LoVo (cell line): ENCODE measurements at places on chromosomes 16 and 17.

GRCh38 chr16:20942256-20942655, 41.7 kb downstream of the LYRM1 start:
- DNase-seq: no peak

GRCh38 chr16:11107780-11108465, 148.1 kb downstream of the SOCS1 start:
- no peak for DNase-seq

DNA sequence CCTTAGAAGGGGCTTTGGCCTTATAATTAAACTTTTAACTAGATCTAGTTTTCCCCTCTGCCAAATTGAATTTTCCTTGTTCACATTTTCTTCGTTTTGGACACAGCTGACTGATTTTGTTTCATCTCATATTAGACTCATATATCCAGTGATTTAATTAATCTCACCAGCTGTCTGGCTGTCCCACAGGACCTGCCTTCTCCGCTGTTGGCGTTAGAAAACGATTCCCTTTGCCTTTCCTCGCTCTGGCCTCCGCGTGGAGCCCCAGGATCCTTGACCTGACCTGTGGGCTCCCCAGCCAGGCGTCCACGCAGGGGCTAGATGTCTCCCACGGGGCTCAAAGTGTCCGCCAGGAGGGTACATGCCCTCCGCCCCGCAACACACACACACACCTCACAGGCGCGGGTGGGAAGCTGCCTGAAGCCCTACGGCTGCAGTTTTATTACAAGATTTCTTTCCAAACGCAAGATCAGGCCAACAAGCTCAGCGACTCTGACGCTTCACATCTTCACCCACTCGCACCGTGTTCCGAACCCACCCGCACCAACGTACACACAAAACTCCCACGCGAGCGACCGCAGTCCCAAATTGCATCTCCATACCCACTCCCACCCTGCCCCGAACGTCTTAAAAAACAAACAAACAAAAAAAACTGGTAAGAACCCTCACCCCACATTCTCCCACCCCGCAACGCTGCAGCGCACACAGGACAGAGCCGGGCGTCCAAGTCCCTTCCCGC, 1.1 kb downstream of the RPRML start:
- DNase-seq: no peak

DNA sequence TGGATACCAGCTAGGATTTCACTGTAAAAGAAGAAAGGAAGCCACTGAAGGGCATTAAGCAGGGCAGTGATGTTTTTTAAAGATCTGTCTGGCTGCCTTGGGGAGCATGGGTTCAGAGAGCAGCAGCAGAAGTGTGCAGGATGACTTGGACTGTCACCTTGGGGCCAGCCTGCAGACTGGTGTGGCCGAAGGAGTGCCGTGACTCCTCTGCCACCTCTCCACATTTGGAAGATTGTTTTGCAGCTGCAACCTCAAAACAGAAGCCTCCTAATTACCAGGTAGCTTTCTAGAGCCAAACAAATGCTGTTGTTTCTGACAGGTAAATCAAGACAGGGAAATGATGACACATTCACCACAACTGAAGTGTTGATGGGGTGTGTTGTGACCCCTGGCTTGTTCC, 681.4 kb downstream of the WWOX start:
- DNase-seq: no peak

GRCh38 chr16:84608282-84608681, 9.6 kb downstream of the COTL1 start:
- DNase-seq: no peak

DNA sequence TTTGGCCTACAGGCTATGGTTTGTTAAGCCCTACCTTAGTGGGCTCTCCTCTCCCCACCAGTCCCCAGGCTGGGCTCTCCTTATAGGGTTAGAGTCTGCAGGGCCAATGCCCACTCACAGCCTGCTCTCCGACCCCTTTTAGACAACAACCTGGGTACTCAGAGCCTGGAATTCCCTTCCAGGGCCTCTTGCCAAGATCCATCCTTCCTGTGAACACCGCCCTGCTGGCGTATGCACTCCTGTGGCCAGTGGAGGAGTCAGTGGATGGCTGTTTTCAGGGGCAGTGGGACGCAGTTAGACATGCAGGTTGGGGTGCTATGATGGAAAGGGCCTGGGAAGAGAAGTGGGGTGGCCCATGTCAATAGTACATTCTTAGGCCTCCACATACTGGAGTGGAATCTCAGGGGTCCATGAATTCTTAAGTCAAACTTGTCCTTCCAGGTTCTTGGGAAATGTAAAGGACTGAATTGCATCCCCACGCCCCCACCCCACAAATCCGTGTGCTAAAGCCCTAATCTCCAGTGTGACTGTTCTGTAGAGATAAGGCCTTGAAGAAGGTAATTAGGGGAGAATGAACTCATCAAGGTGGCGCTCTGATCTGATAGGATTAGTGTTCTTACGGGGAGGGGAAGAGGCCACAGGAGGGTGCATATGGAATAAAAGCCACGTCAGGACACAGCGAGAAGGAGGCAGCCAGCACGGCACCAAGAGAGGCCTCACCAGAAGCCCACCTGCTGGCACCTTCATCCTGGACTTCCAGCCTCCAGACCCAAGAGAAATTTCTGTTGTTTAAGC, 81.6 kb upstream of the CACNG5 start:
- no peak for DNase-seq

DNA sequence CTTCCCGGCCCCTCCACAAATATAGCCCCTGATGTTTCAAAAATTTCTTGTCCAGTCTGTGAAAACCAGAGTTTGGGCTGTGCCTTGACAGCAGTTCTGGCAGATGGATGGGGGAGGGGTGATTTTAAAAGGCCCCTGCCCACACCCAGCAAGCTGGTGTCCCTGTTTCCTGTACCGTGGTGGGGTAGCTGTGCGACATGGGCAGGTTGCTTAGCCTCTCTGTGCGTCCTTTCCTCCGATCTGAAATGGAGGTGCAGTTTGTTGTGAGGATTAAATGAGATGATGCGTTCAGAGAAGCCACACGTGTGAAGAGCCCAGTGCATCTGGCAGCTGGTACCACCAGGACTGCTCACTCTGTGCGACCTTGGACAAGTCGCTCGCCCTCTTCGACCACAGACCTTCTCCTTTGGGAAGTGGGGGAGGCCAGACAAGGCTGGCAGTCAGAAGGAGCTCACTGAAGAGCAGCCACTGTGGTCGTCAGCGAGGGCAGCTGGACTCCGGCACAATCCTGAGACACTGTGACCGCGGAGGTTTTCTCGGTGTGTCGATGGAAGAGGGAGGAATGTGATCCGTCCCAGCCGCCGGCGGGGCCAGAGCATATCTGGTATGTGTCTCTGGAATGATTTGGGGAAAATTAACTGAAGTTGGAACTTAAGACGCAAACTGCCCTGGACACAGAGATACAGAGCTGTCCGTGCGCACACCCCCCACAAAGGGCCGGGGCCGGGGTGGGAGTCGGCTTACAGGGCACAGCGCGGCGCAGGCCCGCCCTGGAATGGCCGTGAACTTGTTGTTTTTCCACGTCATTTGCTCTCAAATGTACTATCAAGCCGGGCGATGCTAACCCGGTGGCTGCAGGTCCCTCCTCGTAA, 721 bp upstream of the WFIKKN2 start:
- DNase-seq: no peak

- DNase-seq: peak; percentile 99
These were observed 4.5 kb downstream of the ABCC3 start for GRCh38 chr17:50638966-50639713.

GRCh38 chr17:73255671-73256181, 6.0 kb downstream of the CPSF4L start:
- DNase-seq: no peak

DNA sequence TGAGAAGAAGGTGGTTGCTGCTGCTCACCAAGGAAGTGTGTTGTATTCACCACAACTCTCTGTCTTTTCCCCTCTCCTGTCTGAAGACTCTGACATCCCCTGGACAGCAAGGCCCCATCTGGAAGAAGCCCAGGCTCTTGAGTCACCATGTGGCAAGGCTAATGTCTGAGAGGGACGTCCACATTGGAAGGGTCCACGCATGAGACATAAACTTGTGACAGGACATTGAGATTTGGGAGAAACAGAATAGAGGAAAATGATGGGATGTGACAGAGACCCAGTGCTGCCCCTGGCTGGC, 176.5 kb downstream of the IRF8 start:
- DNase-seq: no peak

DNA sequence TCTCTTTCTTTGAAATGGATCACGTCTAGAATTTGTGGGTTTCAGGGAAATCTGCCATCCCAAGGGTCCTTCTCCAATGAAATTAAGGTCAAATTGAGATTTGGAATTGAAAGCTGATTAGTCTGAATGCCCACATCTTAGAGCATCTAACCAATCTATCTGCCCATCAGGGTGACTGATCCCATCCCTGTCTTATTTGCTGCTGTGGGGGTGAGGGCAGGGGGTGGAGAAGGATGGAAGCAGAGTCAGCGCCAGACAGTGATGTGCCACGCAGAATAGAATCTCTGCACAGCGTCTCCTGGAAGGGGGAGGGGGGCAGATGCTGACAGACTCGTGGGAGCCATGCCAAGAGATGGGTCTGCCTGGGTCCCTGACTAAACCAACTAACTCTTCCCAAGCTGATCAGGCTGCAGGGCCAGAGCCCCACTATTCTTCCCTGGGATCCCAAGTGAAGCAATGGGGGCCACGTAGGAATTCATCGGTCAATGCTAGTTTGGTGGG, 32.1 kb downstream of the CDK5RAP3 start:
- DNase-seq: no peak

GRCh38 chr16:88072571-88073001, 121.4 kb downstream of the BANP start:
- DNase-seq: no peak

DNA sequence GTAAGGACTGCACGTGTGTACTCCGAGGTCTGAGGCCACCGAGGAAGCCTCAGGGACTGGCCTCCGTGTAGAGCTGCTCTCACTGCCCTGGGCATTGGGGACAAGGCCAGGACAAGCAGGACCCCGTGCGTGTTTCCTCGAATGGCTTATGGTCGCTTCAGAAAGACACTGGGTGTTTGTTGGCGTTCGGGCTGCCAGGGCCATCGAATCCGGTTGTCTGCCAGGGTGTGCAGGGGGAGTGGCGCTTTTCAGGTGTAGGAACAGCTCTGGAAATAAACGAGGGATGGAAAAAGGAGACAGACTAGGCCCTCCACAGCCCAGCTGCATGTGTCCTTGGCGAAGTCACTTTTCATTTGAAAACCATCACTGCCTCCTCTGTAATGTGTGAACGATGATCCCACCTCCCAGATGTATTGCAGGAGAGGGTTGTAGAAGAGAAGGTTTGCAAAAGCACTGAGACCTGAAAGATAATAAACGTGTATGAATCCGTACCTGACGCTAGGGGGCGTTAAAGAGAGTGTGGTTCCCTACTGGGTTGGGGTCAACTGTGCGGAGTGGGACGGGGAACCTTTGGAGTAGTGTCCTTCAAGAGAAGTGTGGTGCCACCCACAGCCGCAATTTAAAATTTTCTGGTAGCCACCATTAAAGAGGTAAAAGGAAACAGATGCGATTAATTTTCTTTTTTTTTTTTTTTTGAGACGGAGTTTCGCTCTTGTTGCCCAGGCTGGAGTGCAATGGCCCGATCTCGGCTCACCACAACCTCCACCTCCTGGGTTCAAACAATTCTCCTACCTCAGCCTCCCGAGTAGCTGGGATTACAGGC, 2.1 kb upstream of the ZSCAN10 start:
- peak; percentile 36 for DNase-seq

DNA sequence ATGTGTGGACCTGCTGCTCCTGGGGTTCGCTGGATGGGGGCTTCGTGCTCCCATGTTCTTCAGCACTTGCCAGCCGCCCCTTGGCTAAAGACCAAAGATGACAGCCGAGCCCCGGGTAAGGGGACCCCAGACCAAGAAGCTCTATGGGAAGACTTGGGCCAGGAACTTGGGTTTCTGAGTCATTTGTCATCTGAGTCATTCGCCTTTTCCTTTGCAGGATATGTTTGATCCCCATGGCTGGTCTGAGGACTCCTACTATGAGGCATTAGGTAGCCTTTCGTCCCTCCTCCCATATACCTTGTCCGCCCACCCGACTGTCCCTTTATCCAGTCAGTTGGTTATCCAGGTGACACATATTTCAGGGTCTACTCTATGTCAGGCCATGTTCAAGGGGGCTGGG, 17.7 kb upstream of the ITGB4 start:
- no peak for DNase-seq

DNA sequence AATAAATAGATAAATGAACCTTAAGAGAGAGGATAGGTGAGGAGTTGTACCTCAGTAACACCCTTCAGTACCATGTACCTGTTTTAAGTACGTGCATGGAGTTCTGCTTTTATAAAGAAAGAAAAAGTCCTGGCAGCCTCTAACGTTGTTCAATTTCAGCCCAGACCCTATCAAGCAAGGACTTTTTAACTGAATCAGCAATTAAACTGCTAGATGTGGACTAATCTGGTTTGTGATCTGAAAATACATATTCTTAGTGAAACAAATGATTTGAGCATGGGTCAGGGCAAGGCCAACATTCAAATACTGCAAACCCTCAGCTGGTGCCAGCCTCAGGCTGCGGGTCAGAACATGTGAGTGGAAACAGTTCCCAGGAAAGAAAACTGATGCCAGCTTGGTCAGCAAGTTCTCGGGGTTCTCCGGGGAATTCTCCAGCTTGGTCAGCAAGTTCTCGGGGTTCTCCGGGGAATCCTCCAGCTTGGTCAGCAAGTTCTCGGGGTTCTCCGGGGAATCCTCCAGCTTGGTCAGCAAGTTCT, 84.5 kb downstream of the MRM3 start:
- no peak for DNase-seq

DNA sequence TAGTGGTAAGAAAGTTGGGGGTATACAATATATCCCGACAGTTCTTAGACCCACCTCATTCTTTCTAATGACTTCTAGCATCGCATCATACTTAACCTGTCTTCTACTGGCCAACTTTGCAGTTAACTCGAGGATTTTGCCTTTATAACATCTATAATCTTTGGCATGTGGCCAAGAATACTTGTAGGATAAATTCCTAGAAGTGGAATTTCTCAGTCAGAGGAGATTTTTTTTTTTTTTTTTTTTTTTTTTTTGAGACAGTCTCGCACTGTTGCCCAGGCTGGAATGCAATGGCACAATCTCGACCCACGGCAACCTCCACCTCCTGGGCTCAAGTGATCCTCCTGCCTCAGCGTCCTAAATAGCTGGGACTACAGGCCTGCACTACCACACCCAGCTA, 253.5 kb downstream of the MRTFB start:
- DNase-seq: no peak

DNA sequence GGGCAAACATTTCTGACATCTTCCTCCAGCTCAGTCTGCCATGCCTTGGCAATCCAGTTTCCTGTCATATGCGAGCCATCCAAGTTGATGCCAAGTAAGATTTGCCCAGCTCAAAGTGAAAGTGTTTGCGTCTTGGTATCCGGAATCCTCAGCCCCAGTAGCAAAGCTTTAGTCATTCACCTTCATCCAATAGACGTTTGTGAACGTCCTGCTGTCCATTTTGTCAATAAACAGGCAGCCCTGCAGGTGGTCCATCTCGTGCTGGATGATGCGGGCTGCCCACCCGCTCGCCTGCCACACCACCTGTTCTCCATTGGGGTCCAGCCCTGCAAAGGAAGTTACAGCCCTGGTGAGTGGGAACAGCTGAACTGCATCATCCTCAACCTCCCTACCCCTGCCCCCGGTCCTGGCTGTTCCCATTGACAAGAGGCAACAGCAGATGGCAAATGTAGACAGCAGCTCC, 1.5 kb downstream of the PDF start:
- no peak for DNase-seq
